ENCODE measurements at places on chromosomes 5 and 9.

GRCh38 chr9:16318516-16319060 lies 551.9 kb downstream of the BNC2 start:
- no peak for DNase-seq

DNA sequence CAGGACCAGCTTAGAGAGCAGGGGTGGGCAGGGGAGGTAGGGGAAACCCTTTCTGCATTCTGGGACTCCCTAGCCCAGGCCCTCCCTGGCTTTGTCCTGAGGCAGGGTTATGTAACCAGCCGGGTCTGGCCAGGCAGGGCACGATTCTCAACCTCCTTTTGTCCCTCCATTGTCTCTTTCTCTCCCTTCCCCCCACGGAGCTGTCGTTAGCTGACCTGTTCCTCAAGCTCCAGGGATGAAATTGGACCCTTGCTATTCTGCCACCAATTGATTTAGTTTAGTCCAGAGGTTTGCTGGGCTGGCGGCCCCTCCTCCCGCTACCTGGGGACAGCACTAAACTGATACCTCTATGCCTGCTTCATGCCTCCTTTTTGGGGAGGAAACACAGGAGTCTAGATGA lies 9.4 kb upstream of the NDST1 start:
- DNase-seq = no peak

- peak; percentile 56 for DNase-seq
Observed at GRCh38 chr5:142977363-142978051, 207.3 kb downstream of the ARHGAP26 start.

DNA sequence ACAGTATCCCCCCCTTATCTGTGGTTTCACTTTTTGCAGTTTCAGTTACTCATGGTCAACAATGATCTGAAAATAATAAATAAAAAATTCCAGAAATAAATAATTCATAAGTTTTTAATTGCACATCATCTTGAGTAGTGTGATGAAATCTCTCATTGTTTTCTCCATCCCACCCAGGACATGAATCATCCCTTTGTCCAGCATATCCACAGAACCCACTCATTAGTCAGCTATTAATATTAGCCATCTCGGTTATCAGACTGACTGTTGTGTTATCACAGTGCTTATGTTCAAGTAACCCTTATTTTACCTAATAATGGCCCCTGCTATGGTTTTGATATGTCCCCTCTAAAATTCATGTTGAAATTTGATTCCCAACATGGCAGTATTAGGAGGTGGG lies 40.7 kb downstream of the FAM114A2 start:
- no peak for DNase-seq

- DNase-seq = peak; percentile 47
Observed at GRCh38 chr9:19102181-19102630, 498 bp downstream of the HAUS6 start.
